ENCODE measurements at places on chromosomes 4 and X.

DNA sequence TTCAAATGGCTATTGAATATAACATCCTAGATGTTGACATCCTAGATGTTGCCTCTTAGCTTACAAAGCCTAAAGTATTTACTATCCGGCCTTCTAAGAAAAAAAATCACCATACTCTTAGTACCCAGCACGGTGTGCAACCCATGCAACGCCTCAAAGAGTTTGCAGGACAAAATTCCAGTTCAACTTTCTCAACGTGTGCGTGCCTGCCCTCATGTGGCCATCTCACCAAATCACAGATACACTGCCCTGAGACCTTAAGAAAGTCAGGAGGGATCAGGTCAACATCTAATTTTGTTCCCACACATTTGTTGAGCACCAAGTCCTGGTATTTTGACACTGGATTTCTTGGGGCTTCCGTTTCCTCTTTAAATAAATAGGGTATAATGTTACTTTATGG is 68.3 kb downstream of the CRMP1 start:
- peak; percentile 89 for DNase-seq

- no peak for DNase-seq
Observed at GRCh38 chrX:99522450-99522849, 887.6 kb downstream of the PCDH19 start.

- DNase-seq: no peak
Observed at GRCh38 chr4:187289371-187289770, 565.7 kb upstream of the FAT1 start.

DNA sequence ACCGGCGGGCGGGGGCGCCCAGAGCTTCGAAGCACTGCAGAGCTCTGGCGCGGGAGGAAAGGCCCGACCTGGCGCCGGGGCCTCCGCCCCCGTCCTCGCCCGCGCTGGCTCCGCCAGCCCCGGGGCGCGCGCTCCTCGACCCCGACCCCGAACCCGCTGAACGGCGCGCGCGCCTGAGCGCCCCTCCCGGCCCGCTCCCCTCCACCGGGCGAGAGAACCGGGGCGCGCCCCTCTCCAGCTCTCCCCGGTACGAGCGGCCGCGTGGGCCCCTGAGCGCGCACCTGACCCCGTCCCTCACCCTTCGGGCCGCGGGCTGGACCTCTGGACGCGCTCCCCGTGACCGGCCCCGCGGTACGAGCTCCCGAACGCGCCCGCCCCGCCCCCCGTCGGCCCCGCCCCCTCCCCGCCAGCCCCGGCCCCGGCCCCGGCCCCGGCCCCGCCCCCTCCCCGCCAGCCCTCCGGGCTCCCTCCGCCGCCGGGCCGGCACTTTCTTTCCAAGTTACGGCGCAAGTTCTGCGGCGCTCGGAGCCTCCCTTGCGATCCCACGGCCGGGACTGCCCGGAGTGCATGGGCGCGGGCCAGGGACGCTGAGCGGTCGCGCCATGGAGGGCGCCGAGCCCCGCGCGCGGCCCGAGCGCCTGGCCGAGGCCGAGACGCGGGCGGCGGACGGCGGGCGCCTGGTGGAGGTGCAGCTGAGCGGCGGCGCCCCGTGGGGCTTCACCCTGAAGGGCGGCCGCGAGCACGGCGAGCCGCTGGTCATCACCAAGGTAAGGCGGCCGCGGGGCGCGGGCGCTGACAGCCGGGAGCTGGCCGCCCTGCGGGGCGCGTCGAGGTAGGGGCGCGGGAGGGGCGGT is at the start of gene SHROOM2:
Gene SHROOM2, plus strand, starts transcription at position 486 of the 854 bp plus-strand sequence. Its CDS starts 117 bp downstream, at position 603.
- DNase-seq: no peak

DNA sequence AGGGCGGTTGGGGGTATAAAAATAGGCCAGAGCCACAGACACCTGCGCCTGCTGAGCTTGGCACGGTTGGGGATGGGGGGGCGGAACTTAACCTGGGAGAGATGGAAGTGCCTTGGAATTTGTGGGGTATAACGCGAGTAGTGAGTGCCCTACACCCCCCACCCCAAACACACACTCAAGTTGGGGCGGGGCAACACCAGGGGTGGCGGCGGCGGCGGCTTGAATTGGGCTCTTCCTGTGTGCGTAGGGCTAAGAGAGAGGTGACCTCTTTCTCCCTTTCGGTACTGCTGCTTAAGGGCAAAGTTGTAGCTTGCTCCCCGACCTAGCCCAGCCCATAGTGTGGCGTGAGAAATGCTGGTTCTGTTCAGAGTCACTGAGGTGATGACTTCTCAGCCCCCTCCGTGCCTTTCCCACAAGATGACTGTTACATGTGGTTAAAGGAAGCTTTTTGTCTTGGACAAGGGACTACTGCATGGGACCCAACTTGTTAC is 839 bp downstream of the STK26 start:
- DNase-seq: no peak

DNA sequence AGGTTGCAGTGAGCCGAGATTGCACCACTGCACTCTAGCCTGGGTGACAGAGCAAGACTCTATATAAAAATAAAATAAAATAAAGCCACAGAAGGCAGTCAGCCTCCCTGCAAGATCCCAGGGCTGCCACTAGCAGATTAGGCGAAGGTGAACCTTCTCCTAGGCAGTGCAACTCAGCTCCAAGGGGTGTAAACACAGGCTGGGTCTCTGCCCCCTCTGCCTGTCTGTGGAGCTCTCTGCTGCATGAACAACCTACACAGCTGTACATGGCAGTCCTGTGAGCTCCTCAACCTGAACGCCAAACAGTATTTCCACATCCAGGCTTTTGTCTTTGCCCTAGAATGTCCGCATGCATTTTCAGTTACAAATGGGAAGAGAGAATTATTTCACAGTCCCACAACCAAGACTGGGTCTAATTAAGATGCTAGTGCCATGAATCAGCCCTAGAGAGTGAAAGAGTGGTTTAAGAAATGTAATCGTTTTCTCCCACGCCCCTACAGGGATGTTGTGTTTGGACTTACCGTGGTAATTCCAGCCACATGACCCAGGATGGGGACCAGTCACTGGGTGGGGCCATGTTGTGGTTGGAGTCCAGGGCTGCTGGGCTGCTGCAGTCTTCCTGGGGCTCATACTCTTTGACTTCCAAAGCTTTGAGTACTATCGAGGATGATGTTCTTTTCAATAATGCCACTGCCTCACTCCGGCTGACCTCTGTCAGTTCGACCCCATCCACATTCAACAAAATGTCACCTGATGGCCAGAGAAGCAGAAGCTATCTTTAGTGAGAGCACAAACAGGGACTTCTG is 99.0 kb downstream of the FIP1L1 start:
- peak; percentile 90 for DNase-seq

DNA sequence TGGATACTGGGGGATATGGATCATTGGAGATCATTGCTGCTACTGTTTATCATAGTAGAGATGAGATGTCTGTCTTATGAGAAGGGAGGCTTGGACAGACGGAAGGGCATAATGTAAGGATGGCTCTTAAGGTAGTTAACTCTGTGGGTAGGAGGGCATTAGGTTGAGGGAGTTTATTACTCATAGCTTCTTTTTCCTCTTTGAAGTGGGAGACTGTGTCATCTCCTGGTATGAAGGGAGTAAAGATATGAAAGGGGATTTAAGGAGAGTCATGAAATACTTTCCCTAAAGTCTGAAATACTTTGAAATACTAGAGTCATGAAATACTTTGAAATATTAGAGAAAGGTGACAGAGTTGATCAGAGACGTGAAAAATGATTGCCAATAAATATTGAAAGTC is 255.5 kb upstream of the PITX2 start:
- no peak for DNase-seq

GRCh38 chrX:110584083-110584482 is 211.5 kb downstream of the CHRDL1 start:
- DNase-seq: no peak

GRCh38 chr4:1210241-1210841 is 38.0 kb upstream of the SPON2 start:
- DNase-seq: peak; percentile 86

DNA sequence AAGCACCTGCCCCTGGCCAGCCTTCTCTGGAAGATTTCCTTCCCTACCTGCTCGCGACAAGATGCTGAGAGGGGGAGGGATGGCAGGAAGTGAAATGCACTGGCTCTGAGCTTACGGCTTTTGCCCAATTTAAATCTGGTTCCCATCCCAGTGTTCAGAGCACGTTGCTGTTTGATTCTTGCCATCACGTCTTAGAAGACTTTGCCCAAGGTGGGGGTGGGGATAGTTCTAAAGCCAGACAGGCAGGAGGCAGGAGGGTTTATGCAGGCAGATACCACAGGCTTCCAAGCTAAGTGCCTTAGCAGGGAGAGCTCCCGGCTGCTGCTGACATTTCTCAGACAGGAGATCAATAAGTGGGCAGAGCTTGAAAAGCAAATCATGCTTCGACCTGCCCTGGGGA is 393.9 kb downstream of the MID1IP1 start:
- no peak for DNase-seq

DNA sequence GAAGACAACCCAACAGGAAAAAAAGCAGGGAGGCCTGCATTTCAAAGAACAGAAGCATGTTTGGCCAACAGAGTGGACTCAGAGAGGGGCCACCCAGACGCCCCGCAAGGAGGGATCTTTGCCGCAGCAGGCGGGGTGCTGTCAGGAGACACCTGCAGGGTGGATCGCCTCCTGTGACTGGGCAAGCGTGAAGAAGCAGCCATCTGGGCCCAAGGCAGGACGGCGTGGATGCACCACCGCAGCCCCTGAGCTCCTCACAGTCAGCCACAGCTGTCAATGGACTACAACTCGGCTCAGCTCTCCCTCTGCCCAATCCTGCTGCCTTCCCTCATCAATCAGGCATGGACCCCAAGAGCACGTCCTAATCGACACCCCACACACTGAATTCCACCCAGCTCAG is 32.0 kb upstream of the MAN2B2 start:
- no peak for DNase-seq

GRCh38 chr4:114400531-114400930 is 198.1 kb upstream of the UGT8 start:
- DNase-seq: no peak

DNA sequence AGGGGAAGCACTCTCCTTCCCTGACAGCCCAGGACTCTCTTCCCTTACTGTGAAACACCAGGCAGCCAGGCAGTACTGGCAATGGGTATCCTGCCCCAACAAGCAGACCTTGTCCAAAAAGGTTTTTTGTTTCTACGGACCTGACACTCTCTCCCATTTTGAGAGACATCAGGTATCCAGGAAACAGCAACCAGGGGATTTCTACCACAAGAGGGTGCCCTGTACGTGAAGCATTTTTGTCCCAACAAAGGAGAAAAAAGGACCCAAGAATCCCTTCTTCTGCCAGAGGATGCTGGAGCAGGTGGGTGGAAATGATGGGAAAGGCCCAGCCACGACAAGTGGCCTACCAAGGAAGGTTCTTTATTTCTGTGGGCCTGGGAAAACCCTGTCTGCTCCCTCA is 65.7 kb upstream of the FGF13 start:
- peak; percentile 21 for DNase-seq

DNA sequence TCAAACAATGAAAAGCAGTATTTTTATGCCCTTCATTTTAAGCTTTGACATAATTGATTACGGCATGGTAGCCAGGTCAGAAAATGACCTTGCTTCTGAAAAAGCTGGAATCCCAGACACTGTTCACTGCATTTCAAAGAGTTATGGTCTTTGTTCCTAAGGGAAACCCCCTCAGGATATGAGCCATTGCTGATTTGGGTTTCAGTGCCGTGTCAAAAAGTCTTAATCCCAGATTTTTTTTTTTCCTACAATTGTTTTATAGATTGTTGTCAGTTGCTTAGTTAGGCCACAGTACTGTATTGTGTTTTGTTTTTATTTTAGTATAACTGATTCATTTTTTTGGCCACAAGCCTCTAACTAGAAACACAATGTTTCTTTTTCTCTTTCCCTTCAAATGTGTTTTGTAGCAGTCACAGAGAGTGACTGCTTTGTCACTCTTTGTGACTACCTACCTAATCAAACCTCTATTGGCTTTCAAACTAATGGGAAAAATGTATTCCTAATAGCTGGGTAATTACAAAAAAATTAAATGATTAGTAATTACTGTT is 10.3 kb downstream of the WDR44 start:
- DNase-seq: no peak

DNA sequence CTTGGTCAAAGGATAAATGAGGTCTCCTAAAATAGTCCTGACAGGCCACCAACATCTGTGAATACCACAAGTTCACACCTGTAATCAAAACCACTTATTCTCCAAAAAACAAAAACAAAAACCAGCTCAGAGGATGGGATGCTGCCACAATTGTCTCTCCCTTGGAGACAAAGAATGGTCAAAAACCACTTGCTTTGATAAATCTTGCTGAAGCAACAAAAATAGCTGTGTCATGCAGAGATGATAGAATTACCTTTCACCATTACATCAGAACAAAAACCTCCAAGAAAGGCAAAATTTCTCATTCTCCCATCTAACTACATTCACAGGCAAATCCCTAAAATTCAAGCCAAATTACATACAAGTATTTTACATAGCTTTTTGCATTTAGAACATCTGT is 180.4 kb downstream of the MAML3 start:
- DNase-seq: no peak

DNA sequence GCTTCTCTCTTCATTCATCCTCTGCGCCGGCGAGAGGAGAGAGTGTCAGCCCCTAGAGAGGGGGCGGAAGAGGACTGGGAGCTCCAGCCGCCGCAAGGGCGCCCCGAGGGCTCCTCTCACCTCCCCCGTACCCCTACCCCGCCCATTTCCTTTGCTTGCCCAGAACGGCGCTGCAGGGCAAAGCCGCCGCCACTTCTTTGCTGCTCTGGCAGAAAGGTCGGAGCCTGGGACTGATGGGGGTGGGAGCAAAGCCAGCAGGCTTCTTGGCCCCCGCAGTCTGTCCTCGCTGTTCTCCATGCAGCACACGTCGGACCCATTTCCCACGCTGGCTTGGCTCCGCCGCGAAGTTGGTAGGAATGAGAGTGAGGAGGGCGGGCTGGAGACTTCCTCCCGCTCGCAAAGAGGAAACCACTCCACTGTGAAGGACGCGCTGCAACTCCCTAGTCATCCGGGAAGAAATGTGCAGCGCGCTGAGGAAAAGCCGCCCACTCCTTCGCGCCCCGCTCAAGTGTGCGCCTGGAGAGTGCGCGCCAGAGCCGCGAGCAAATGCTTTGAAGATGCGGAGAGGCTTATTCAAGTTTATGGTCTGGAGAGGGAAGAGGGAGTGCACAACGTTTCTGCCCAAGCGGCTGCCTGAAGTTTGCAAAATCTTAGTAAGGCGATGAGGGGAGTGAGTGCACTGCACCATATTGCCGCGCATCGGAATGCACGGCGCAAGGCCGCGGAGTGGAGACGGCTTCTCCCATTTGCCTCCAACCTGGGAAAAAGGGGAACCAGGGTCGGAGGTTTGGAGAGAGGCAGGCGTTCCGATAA is 2.8 kb upstream of the PCDH7 start:
- DNase-seq: peak; percentile 78

- no peak for DNase-seq
Observed at GRCh38 chr4:52028970-52029369, 8.8 kb upstream of the LRRC66 start.

DNA sequence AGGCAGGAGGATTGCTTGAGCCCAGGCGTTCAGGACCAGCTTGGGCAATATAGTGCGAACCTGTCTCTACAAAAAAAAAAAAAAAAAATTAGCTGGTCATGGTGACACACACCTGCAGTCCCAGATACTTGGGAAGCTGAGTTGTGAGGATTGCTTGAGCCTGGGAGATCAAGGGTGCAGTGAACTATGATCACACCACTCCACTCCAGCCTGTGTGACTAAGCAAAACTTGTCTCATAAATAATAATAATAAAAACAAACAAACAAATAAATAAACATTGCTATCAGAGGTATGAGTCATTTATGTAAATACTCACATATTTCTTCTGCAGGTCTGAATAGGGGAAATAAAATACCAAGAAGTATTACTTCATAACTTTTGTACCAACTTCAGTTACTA is 1372.7 kb upstream of the AGA start:
- no peak for DNase-seq

Measured in osteoblast (primary cell).